ENCODE measurements at places on chromosomes 5 and 9. TPM values are rescaled to one million over a fixed set of nuclear protein-coding genes. Genes with fewer than 3 reads are reported as not detected.

- H3K27ac ChIP-seq = no peak overlapping the region
- H3K36me3 ChIP-seq = no peaks in the 10 kb centered on the region
- peak overlapping the region; percentile 30 for H3K4me3 ChIP-seq
- no peak for DNase-seq
Measured at GRCh38 chr5:181114844-181115778, 15.9 kb downstream of the OR2V1 start.

- no peak for DNase-seq
- H3K27ac ChIP-seq = no peak overlapping the region
- no peak overlapping the region for H3K4me3 ChIP-seq
- H3K36me3 ChIP-seq = peaks cover 2% of the 10 kb centered on the region
- H3K27me3 ChIP-seq = peaks cover 85% of the 10 kb centered on the region
Measured at GRCh38 chr9:132488626-132489025, 78.6 kb downstream of the CFAP77 start.

- no peak for DNase-seq
- H3K36me3 ChIP-seq = no peaks in the 10 kb centered on the region
- H3K27me3 ChIP-seq = peaks cover 10% of the 10 kb centered on the region
- no peak overlapping the region for H3K4me3 ChIP-seq
- no peak overlapping the region for H3K27ac ChIP-seq
Measured at GRCh38 chr9:113715086-113715485, 161.0 kb upstream of the ZNF618 start.

DNA sequence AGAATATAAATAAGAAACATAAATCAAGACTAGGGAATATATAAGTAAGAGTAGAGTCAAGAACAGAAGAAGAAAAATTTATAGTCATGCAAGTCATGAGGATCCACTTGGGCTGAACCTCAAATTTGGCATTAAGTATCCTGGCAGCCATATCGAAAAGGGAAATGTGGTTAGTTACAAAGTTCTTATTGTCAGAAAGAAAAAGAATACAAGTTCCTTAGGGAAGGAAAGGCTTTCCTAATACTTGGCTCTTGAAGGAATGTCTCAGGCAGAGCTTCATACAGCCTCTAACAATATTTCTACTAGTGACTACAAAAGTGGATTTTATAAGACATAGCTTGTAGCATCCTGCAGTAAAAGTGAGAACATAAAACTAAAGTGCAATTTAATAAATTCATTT is 45.4 kb downstream of the TMEM252 start:
- no peaks in the 10 kb centered on the region for H3K4me1 ChIP-seq
- no peak for DNase-seq
- H3K27me3 ChIP-seq = peaks cover 19% of the 10 kb centered on the region
- H3K4me3 ChIP-seq = no peak overlapping the region
- H3K27ac ChIP-seq = no peak overlapping the region
- H3K36me3 ChIP-seq = no peaks in the 10 kb centered on the region

DNA sequence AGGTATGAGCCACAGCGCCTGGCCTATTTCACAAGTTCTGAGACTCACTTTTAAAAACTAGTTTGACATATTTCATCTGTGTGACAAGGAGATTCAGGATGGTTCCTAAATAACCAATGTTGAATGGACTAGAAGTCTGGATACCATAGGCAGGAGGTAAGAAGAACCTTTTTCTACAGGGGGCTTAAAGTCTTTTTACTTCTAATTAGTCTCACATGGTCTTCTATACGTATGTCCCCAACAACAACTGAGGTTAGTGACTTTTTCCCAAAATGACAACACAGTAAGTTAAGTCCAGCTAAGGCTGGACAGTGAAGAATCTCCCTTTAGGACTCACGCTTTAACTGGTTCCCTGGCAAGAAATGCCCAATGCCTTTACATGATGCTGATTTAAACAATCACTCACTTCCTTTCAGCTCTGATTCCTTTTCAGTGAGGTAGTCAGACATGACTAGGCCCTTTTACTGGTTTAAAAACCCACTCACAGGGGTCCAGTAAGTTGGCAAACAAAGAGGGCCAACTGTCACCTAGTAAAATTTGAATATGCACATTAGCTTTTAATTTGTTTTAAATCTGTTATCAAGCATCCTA is 12.1 kb upstream of the HAUS6 start:
- H3K36me3 ChIP-seq = peaks cover 34% of the 10 kb centered on the region
- no peaks in the 10 kb centered on the region for H3K27me3 ChIP-seq
- no peak overlapping the region for H3K4me3 ChIP-seq
- H3K27ac ChIP-seq = no peak overlapping the region

DNA sequence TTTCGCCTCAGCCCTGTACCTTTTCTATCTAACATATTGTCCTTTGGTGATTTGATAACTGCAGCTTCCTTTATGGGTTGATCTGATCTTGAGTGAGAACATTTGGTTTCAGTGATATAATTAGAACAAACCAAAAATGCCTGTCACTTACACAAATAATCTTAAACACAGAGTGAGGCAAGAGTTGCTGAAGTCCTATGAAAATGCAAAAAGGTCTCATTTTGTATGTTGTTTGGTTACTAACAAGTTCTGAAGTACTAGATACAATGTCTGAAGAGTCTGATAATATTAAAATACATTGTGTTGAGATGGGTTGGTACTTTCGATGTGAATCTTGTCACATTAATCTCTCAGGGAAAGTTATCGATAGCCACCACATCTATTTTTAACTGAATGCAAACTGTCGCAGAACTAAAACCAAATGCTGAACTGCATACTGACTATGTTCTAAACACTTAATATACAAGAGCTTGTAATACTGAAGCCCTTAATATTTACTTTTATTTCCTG is 70.4 kb upstream of the TMED7 start:
- H3K36me3 ChIP-seq = no peaks in the 10 kb centered on the region
- peaks cover 42% of the 10 kb centered on the region for H3K27me3 ChIP-seq
- no peak for DNase-seq
- H3K4me3 ChIP-seq = no peak overlapping the region

DNA sequence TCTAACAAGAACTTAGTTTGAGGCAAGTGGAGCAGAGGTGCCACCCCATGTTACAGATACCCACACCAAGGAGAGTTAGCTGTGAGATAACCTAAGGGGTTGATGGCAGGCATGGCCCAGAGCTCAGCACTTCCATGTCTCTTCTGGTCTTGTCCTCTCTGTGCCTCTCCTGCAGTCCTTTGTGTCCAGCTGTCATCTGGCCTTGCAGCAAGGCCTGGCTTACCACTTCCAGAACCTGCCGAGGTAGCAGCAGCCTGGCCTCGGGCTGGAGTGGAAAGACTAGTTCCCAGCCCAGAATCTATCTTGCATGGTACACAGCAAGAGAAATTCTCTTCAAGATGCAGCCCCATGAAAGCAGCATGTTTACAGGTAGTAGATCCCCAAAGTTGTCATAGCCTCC is 41.5 kb downstream of the PIP5K1B start:
- H3K4me1 ChIP-seq = peaks cover 6% of the 10 kb centered on the region
- H3K27ac ChIP-seq = no peak overlapping the region
- H3K36me3 ChIP-seq = no peaks in the 10 kb centered on the region
- no peak for DNase-seq

DNA sequence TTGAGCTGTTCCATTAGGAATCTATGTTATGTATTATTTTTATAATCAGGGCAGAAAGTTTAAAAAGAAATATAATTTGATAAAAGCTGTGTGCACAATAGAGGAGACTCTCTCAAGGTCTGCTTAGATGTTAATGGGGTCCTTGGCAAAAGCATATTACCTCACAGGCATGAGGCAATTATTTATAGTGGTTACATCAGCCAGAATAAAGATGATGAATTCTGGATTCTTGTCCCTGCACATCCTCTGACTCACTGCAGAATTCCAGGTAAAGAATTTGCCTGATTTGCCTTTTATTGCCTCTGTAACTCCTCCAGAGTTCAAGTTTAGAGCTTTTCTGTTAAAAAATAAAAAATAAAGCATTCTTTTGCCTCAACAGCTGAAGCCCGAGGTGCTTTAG is 253.6 kb downstream of the MAST4 start:
- no peak overlapping the region for H3K4me3 ChIP-seq
- H3K4me1 ChIP-seq = peaks cover 13% of the 10 kb centered on the region
- peaks cover 47% of the 10 kb centered on the region for H3K27me3 ChIP-seq
- H3K36me3 ChIP-seq = no peaks in the 10 kb centered on the region

DNA sequence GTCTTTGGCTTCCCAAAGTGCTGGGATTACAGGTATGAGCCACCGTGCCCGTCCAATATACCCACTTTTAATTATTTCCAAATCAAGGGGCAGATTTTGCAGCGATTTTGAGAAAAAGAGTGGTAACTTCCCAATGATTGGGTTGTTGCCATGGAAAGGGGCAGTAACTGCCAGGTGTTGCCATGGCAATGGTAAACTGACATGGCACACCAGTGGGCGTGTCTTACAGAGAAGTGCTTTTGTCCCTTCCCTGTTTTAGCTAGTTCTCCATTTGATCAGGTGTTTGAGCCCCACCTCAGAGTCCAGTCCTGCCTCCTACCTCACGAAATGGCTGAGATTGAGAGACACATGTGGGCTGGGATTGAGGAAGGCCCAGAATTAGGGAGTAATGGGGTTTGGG is 86.3 kb upstream of the IER5L start:
- no peak for DNase-seq
- no peaks in the 10 kb centered on the region for H3K36me3 ChIP-seq
- peaks cover 17% of the 10 kb centered on the region for H3K27me3 ChIP-seq

STPG3 gene
- total RNA-seq = not detected

UBLCP1 gene
- 40.4 TPM for total RNA-seq

NTNG2 gene
- total RNA-seq = 1.2 TPM

TUSC1 gene
- total RNA-seq = 0.10 TPM

SPOCK1 gene
- total RNA-seq = not detected

LPAR1 gene
- not detected for total RNA-seq
